ENCODE measurements at places on chromosomes 6 and 20. TPM values are rescaled to one million over a fixed set of nuclear protein-coding genes. Genes with fewer than 3 reads are reported as not detected.

The PREX1 gene
- total RNA-seq, result 18.1 TPM

The COL9A1 gene
- 46.7 TPM for total RNA-seq

- no peak for DNase-seq
Observed at GRCh38 chr20:33559212-33559611, 69.3 kb downstream of the CBFA2T2 start.

DNA sequence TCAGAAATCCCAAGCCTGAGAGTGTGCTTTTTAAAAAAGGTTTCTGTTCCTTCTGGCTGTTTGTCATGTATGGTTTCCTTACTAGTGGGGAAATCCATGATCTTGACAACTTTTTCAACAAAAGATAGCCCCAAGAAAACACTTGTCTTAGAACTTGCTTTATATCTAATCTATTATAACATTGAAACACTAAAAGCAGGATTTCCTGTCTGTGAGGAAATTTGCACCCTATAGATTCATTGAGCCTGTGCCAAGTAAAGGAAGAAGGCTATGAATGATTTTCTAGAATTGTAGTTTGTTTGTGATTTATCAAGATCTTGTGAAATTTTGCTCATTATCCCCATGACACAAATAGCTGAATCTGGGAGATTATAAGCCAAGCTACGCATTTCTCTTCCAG is 238.6 kb upstream of the RIN2 start:
- no peak for DNase-seq

DNA sequence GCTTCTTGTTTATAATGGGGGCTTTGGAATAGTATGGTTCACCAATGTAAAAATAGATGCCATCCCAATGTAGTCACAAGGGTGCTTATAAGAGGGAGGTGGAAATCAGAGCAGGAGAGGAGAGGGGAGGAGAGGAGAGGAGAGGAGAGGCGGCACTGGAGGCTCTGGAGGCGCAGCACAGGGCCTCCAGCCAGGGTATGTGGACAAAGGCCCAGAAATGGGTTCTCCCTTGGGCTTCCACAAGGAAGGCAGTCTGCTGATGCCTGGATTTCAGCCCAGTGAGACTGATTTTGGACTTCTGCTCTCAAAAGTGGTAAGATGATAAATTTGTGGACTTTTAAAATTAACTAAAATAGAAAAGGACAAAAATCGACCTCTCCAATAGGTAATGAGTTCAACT is 116.8 kb downstream of the RNASET2 start:
- no peak for DNase-seq

GRCh38 chr6:145042559-145042958 is 692.8 kb downstream of the EPM2A start:
- DNase-seq, result no peak

- no peak for DNase-seq
Observed at GRCh38 chr20:34815636-34816035, 9.8 kb downstream of the NCOA6 start.

DNA sequence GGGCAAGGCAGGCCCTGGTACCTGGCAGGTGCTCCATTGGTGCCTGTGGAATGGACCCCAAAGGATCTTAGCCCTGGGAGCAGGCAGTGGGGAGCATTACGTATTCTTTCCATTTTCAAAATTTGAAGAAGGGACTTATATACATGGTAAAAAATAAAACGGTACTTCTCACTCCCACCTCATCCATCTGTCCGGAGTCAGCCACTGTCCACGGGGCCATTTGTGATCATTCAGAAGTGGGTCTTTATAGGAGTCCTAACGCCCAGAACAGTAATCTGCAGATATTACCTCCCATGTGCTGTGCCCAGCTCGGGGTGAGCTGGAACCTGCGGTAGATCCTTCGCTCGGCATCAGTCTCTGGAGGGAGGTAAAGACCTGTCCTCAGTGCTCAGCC is 110.4 kb downstream of the SYCP2 start:
- no peak for DNase-seq

DNA sequence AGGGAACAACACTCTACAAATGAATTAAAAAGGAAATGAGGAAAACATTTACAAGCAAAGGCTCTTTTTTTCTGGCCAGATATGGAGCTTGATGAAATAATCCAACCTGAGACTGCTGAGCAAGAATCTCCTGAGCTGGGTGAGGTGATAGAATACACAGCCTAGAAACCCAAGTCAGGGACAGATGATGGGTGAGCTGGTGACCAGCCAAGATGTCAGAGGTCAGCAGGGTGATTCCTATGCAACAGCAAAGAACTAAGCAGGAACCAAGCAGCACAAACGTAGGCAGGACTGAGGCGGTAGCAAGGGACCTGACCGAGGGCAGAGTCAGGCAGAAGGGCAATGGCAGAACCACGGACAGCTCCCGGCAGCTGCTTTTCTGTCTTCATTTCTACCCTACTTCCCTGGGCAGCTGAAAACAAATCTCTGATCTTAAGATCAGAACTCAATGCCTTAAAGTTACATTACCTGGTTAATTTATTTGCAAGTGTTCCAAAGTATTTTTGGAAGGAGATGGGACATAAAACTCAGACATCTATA is 75.1 kb downstream of the CDC40 start:
- DNase-seq, result no peak

DNA sequence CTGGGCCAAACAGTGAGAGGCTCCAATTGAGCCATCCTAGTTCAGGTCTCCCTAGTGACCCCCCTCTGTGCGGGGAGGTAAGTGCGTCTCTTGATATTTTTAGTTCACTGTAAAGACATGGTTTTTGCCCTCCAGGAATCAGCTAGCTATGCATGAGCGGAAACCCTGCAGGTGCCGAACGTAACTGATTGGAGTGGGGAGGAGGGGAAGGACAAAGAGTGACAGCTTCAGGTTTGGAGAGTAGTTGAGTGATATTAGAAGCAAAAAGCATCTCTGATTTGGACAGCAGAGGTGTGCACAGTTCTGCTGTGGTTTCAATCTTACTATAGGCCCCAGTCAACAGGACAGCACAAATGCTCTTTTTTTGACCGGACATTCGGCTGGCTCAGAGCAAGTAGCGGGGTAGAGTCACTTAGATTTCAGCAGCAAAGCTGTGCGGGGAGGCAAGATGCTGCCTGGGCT is 31.8 kb downstream of the TBC1D7 start:
- no peak for DNase-seq
